ENCODE measurements at places on chromosomes 5 and 9.

- DNase-seq: no peak
Measured at GRCh38 chr9:132840980-132841379, 37.1 kb downstream of the AK8 start.

DNA sequence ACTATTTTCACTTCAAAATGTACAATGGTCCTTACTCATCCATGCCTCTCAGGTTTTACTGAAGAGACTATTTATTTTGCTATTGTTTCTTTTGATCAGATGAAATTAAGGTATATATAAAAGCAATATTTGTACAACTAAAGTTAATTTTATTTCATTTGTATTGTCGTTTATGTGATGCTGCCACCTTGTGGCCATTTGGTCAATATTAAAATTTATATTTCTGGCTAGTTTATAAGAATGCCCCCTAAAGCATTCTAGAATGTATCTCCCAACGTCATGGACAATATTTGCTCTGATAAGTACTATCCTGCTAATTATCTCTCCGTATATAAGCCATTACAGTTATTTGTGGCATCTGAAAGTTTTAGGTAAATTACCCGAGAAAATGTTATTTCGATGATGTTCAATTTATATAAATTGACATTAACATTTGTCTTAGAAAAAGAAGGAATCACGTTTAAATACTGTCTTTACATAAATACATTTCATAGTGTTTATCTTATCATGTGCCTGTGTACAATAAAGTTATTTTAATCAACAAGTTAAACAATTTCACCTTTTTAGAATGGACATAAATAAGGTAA, 680.0 kb downstream of the TAF11L14 start:
- DNase-seq: no peak

DNA sequence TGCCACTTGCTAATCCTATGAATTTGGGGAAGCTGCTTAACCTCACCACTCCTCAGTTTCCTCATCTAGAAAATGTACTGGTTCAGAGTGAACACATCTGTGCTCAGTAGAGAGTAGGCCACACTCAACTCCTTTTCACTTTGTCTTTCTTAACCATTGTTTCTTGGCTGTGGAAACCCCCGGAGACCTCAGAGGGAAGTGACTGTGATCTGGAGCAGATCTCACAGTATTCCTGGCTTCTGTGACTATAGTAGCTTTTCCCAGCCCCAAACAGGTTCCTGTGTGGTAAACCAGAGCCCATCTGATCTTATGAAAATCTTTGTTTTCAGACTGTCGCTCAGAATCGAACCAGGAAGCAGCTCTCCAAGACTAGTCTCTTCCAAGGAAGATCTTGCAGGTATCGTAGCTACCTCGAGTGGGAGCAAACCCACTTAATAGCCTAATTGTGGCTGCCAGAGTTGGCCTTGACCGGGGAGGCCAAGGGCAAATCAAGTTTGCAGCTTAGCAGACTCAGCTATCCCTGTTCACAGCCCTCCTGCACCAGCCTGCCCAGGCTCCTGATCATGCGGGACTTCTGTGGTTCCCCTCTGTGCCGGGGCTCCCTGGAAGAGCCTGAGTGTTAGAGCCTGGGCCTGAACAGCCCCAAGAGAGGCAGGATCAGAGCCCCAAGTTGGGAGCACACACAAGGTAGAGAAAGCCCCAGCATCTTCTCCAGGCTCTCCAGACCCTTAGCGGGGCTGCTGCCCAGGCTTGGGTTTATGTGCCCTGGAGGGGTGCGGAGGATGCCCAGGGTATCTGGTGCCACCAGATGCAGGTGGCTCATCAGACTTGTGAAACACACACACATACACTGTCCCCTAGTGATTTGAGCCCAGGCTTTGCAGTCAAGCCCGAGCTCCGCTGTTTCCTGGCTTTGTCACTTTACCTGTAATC, 52.2 kb upstream of the ANGPTL2 start:
- no peak for DNase-seq

- DNase-seq: no peak
Measured at GRCh38 chr5:125976421-125977000, 446.7 kb upstream of the GRAMD2B start.

GRCh38 chr9:127910613-127911205, 6.1 kb downstream of the ST6GALNAC4 start:
- no peak for DNase-seq

DNA sequence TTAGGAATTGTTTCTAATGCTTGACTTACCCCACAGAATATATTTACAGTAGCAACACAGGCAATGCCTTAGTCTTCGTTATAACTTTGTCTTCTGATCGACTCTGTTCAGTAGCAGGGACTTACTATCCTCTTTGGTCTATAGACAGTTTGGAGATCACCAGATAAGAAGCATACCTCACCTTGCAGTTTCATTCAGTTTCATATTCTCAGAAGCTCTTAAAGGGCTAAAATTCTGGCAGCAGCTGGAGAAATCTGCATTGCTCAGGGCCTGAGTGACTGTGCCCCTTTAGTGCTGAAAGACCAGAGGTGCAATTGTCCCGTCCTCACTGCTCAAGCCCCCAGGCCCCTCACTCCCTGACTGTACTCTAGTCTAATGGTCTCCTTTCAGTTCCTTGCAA, 26.0 kb downstream of the ZBTB43 start:
- DNase-seq: no peak
